AG09319 (cell line): ENCODE measurements at places on chromosomes 6 and 20.

GRCh38 chr6:45663251-45664221, 285.8 kb upstream of the SUPT3H start:
- no peak for DNase-seq

DNA sequence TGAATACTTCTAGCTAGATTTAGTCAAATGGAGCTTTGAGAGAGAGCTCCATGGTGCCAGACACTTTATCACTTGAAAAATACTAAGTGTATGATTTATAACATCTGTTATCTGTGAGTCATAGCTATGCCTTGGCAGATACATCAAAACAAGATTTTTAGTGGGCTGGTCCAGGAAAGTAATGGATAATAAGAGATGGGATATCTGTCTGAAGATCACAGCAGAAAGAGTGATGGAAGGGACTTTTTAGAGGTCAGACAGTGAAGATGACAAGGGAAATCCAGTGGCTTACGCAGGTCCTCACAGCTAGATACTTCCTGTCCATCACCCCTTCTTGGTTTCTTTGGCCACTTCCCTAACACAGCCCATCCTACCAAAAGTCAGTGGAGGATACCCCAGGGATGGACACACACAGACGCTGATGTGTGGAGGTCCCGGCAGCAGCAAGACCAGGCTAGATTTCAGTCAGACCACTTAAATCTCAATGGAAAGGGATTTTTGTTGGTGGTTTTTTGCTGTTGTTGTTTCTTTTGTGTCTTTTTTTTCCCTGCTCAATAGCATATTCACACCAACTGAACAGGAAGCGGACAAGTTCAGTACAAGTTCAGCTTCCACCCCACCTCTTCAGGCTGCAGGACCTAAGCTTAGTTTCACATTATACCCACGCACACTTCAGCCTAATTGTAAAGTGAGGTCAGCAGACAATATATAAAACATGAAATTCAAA, 209.3 kb downstream of the ALDH8A1 start:
- DNase-seq = no peak

DNA sequence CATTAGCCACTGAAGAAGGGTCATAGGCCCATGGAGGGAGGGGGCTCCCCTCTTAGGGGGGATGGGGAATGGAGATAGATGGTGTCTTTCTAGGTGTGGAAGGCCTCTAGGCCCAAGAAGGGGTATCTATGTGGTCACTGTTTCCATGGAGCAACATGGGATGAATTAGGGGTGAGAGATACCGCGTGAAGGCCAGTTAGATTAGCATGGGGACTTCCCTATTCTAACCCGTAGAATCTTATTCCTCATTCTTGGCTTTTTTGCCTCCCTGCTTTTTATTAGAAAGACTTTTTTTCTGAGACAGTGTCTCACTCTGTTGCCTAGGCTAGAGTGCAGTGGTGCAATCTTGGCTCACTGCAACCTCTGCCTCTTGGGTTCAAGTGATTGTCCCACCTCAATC, 3.2 kb downstream of the RAB44 start:
- no peak for DNase-seq

DNA sequence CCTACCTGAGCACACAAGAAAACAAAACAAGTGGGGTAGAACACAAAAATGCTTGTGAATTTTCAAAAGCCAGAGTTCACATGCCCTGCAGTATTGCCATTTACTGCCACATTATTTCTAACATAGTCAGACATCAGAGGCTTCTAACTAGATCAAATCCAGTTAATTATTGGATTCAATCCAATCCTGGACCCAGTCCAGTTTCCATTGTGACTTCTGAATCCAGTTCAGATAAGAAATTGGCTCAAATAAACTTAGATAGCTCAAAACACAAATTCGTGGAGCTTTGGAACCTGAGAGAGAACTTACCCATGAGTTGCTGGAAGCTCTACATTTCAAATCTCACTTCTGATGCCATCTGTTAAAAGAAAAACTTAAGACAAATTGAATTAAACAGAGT, 85.2 kb upstream of the ANKEF1 start:
- DNase-seq = no peak

DNA sequence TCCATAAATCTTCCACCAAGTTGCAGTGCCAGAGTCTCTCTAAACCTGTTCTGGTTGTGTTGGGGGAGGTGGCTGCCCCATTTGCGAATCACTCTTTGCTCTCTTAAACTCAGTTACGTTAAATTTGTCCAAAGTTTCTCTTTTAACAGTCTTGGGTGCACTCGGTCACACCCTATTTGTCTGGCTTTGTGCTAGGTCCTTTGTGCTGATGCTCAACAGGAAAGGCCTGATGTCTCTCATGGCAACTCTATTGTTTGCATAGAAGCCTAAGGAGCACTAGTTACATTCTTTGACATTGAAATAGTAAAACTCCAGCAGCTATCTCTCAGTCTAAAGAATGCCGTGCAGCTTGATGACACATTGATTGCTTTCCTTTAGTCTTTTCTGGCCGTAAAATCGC, 105.1 kb downstream of the TRMT11 start:
- no peak for DNase-seq

DNA sequence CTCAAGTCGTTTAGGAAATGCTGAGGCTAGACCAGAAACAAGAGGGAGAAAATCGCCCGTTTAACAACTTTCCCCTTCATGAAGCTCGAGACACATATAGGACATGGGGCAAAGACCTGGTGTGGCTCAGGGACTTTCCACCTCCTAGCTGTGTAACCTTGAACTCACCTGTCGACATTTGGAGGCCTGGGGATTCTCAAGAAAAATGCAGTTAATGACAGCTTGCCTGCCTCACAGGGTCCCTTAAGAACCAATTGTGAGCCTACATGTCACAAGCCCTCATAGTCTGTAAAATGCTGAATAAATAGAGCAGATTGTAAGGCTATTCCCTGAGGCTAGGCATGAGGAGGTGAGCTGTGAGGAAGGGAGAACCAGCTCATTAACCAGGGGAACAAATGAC, 35.1 kb downstream of the MGME1 start:
- DNase-seq = no peak

GRCh38 chr6:101224751-101225150, 168.8 kb upstream of the GRIK2 start:
- no peak for DNase-seq

DNA sequence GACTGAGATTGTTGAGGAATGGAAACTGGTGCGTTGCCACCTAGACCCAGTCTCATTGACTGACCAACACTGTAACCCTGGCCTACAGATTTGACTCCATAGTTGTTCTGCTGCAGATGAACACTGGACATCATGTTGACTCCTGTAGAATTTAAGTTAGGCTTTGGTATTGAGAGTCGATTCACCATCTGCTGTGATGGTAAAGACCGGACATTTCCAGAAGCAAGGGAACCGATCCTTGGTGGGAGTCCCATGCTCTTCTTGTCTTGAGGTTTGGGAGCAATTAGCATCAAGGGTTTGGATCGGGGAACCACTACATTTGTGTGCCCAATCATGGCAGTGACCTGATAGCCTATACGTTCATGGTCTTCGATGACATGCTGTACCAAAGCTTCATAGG, 37.6 kb downstream of the ADNP start:
- no peak for DNase-seq

DNA sequence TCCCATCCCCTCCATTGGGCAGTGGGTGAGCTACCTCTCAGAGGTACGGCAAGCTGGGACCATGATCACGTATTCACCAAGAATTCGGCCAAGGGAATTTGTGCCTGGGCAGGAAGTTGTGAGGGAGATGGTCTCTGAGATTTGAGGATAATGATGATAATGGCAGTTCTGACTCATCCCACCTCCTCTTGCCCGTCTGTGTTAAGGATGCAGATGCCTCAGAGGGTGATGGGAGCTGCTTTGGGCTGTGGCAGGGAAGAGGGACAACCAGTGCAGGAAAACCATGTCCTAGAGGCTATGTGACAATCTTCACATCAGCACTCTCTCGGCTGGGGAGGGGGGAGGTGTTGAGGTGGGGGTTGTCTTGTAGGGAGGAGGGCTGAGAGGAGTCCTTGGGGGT, 4.3 kb downstream of the TGM6 start:
- no peak for DNase-seq

GRCh38 chr20:56362833-56363413, 4.1 kb downstream of the FAM210B start:
- no peak for DNase-seq

GRCh38 chr20:47762699-47763268, 22.5 kb downstream of the SULF2 start:
- DNase-seq = no peak

- DNase-seq = no peak
These were observed 69.4 kb downstream of the TMEM200A start for GRCh38 chr6:130435181-130435580.

DNA sequence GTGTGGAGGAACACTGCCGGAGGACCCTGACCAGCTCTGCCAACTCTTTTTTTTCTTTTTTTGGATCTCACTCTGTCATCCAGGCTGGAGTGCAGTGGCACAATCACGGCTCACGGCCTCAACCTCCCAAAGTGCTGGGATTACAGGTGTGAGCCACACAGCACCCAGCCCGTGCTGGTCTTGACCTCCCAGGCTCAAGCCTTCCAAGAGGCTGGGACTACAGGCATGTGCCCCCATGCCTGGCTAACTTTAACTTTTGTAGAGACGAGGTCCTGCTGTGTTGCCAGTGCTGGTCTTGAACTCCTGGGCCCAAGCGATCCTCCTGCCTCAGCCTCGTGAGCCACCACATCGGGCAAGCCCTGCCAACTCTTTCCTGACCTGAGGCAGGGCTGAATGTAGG, 11.2 kb downstream of the GCNT2 start:
- no peak for DNase-seq

DNA sequence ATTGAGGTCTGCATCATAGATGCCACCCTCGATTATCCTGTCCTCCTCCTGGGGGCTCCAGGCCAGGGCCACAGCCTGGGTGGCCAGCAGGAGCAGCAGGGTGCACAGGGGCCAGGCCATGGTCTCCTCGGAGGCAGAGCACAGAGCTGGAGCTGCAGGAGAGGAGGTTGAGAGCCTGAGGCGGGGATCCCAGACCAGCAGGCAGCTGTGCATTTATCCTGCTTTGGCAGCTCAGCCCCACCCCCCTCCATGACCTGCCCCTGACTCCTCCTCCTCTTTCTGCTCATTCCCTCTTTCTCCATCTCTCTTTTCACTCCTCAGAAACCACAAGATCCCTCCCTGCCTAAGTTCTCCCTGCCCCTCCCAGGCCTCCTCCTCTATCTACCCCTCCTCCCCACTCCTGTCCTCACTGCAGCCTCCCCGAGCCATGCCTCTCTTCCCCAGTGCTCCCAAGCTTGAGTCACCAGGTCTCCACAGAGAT, at the start of gene CST2:
Gene CST2 (minus strand): TSS at position 189 of the 481 bp plus-strand sequence. CDS start 69 bp downstream, at position 120.
- no peak for DNase-seq

DNA sequence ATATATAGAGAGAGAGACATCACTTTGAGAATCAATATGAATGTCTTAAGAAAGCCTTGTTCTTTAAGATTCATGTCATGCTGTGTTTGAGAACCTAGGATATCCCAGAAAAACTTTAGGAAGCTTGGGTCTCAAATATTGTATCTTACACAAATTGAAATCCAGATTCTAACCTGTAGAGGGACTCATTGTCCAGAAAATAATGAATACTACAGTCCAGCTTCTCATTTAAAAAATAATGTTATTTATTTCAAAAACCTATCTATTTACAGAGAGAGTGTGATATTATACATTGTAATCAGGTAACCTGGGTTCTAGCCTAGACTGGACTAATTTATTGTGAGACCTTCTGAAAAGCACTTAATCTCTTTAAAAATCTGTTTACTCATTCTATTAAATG, 4.2 kb downstream of the RFX6 start:
- DNase-seq = no peak

GRCh38 chr20:56343861-56344381, 14.9 kb upstream of the FAM210B start:
- DNase-seq = no peak

DNA sequence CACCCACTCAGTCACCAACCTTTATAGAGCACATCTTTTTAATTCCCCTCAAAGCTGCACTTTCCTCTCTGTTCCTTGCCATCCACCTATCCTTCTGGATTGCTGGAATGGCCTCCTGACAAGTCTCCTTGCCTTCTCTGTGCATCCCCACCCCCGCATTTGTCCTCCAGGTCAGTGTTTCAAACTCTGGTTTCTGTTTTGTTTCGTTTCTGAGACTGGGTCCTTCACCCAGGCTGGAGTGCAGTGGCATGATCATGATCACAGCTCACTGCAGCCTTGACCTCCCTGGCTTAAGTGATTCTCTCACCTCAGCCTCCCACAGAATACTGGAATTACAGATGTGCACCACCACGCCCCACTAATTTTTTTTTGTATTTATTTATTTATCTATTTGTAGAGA, 96.2 kb downstream of the PLCB1 start:
- DNase-seq = no peak

- no peak for DNase-seq
These were observed 1140.2 kb downstream of the HACE1 start for GRCh38 chr6:103719545-103719944.

- DNase-seq = peak; percentile 87
These were observed 63.7 kb downstream of the GPX5 start for GRCh38 chr6:28589234-28589956.

DNA sequence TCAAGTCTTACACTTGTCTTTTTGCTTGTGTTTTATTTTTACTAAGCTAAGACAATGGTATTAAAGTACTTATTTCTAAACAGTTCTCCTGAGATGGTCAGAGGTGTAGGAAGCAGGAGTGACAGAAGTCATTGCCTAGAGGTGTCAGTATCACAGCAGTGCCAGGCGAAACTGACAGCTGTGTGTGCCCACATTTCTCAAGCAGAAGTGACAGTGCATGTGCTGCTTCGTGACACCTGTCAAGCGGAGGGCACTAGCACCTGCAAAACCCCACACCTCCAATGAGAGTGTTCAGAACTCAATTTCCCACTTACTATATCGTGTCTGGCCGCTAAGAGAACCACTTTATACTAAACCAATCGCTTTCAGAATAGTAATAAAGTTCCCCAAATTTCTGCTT, 82.8 kb downstream of the SLC23A2 start:
- no peak for DNase-seq

DNA sequence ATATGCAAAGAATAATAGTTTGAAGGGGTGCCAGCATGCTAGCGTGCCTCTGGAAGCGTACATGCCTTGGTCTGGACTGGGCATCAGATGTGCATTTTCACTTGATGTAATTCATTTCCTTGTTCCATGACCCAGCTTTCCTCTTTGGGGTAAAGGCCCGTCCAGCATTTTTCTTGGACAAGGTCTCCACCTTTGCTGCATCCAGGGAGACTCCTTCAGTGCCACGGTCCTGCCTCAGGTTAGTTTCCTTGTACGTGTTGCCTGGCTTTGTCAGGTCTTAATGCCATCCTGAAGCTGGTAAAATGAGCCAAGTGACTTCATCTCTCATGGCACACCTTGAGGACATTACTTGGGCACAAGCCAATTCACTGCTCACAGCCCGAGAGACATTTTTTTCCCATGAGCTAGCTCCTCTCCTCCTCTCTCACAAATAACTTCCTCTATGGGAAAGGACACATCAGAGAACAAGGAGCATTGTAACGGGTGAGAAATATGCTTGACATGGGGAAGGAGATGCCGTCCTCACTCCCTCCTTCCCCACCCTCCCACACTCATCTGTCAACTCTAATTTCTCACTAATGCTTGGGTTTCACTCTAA, 23.9 kb downstream of the EDN1 start:
- no peak for DNase-seq

GRCh38 chr20:57743450-57744095, 33.8 kb upstream of the PMEPA1 start:
- DNase-seq = no peak
